Stimulated activated CD8-positive, alpha-beta memory T cell treated with anti-CD3 and anti-CD28 coated beads, Interleukin-4, amount 100 ng/mL, for 1 hour (primary cell): ENCODE measurements at places on chromosomes 3 and 15.

DNA sequence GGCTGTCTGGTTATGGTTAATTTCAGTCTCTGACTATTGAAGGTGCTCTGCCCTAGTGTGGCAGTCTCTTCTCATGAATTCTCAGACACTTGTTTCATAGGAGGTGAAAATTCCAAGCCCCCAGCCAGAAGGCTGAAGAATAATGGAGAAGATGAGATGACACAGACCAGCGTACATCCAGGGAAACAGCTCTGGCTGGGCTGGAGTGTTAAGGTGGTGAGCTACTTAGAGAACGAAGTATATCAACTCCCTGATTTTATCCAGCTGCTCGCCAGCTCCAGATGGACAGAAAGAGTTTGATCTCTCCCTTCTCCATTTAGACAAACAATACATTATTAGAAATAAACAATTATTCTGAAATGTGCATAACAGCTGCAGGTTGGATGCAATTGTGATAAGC is 494.5 kb upstream of the RGMA start:
- DNase-seq = no peak

- DNase-seq = no peak
Observed at GRCh38 chr3:178195824-178196223, 340.4 kb upstream of the KCNMB2 start.

DNA sequence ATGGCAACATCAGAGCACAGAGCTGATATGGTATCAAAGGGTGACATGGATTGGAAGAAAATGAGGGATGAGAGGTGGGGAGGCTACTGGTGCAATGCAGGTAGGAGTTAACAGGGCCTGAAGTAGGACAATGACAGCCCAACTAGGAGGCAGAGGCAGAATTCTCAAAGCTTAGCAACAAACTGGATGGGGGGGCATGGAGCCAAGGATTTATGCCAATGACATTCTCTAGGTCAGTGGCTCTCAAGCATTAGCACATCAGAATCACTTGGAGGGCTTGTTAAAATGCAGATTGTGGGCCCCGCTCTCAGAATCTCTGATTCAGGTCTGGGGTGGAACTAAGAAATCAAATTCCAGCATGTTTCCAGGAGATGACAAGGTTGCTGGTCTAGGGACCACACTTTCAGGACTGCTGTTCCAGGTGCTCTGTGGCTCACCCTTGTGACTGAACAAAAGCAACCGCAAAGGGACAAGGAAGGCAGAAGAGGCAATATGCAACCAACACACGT is 98.0 kb upstream of the TNIK start:
- no peak for DNase-seq

GRCh38 chr3:5122741-5123706 is 932 bp downstream of the ARL8B start:
- DNase-seq = no peak

- no peak for DNase-seq
Observed at GRCh38 chr3:43316783-43317460, 30.6 kb downstream of the SNRK start.
